HEK293T (cell line): ENCODE measurements at places on chromosomes 12 and 14.

GRCh38 chr12:127657036-127657435 is 609.9 kb upstream of the TMEM132C start:
- no peak for DNase-seq

DNA sequence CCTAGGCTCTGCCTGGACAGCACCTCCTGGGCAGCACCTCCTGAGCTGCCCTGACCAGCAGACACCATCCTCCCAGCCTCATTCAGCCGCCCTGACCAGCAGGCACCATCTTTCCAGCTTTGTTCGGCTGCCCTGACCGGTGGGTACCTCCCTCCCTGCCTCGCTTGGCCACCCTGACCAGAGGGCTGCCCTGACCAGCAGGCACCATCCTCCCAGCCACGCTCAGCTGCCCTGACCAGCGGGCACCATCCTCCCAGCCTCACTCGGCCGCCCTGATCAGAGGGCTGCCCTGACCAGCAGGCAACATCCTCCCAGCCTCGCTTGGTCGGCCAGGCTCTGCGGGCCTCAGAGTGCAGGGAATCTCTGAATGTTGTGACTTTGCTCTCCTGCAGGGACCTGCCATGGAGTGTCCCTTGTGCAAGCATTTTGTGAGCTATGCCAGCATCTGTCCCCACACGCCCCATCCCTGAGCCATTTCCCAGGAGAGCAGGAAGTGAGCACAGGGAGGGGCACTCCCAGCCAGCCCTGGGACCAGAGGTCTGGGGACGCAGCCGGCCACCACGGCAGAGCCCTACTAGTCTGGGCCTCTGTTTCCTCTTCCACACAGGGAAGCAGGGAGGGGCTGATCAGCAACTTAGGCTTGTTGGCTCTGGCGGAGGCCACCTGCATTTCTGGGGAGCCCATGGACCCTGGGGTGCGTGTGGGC is 265.5 kb downstream of the SEC23A start:
- no peak for DNase-seq

GRCh38 chr12:46674800-46675199 is 151.0 kb downstream of the SLC38A4 start:
- DNase-seq: no peak

GRCh38 chr12:38555620-38556591 is 239.3 kb downstream of the ALG10B start:
- DNase-seq: no peak

DNA sequence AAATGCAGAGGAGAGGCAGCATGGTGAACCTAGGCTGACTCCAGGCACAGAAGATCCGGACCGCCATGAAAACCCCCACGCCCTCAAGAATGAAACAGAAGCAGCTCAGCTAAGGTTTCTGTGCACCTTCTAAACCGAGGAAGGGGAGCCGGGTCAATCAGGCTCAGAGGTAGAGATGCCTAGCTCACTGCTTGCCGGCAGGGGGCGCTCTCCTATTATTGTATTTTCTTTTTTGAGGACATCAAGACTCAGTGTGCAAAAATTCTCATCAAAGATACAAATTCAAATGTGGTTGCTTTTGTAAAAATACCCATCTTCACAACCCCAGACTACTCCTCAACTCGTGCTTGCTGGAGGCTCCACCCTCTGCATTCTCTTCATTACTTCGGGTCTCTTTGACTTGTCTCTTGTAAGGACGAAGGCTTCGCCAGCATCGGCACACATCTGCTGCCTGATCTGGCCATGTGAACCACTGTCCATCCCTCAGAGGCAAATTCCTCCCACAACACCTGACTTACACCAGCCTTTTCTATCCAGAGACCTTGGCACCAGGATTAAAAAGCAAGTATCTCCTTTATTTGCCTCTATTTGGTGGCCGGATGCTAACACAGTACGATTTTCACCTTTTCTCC is 33.4 kb upstream of the RNASE3 start:
- peak; percentile 73 for DNase-seq

- DNase-seq: no peak
These were observed 30.3 kb upstream of the WDR89 start for GRCh38 chr14:63671987-63672386.

DNA sequence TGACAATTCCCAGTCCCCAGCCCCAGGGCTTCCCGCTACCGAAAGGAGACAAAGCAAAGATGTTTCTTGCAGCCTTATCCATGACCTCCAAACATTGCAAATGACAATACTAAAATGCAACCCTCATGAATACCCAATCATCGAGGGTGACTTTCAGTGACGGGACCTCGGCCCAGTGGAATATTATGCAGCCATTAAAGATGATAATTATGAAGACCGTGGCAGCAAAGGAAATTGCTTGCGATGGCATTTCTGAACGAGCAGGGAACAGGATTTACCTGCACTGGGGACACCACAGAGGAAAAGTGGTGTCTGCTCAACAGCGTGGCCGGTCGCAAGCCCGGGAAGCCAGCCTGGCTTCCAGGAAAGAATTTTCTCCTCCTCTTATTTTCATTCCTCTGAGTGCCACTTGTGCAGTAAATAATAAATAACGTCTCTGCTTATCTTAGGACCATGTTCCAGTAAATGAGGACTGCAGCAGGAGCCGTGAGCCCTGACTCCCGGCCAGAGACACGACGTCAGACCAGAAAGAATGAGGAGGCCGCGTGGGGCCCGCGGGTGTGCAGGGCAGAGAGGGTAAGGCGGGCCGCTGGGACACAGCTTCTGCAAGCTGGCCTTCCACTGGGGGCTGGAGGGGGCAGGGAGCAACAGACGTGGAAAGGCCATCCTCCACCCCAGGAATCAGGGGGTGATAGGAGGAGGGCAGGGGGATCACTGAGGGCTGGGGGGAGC is 6.6 kb downstream of the C14orf180 start:
- DNase-seq: no peak

GRCh38 chr12:3207858-3208257 is 130.7 kb downstream of the TSPAN9 start:
- no peak for DNase-seq

DNA sequence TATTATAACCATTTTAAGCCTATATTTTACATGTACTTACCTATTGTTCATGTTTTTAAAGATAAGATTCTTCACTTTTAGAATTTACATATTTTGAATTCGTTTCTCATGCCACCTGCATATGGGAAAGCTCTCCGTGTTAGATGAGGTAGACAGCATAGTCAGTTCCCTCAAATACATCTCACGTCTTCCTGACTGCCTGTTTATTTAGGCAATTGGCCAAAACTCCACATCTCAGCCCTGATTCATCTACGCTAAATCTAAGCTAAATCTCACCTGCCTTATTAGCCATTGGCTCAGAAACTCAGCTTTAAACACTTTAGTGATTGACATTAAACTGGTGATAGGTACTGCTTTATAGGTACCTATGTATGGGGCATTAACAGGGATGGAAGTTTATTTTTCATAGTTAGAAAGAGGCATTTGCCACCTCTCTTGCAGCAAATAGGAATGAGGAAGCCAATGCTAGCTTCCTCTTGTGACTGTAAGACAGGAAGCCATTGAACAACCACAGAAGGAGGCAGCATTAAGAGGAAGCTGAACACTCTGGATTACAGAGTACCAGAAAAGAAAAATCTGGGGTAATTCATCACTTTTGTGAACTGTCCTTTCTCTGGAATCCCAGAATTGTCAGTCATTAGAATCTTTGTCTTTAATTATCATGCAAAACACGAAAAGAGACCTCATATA is 111.9 kb downstream of the LRFN5 start:
- no peak for DNase-seq

GRCh38 chr12:48592591-48593086 is 22.8 kb upstream of the LALBA start:
- DNase-seq: no peak
